ENCODE measurements at places on chromosomes 5 and 9.
A peak's percentile ranks its signal among the peaks of the same experiment; 100 is the strongest.

DNA sequence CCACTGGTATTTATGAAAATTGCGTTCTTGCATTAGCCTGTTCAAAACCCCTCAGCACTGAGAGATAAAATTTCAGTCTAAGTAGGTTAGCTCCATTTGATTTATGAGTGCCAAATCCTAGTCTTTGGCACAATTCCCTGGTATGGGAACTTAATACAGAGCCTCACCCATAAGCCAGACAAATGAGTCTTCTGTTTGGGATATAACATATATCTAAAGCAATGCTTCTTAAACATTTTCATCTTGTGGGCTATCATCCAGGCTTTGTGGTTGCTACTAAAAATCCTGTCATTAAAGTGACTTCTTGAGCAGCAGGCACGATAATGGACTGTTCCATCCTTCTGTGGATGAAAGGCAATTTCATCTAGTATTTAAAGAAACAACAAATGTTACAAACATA, 419.5 kb upstream of the ACTBL2 start:
- no peaks in the 10 kb centered on the region for H3K36me3 ChIP-seq
- H3K27me3 ChIP-seq: no peaks in the 10 kb centered on the region
- H3K4me1 ChIP-seq: no peaks in the 10 kb centered on the region
- no peak overlapping the region for H3K4me3 ChIP-seq
- no peak for DNase-seq

GRCh38 chr9:83622939-83623678, at the start of gene IDNK:
Gene IDNK (plus strand): TSS chr9:83623143. CDS start chr9:83623172, 29 bp downstream.
- peaks cover 9% of the 10 kb centered on the region for H3K4me1 ChIP-seq
- H3K4me3 ChIP-seq: peak within 1 kb of the TSS; percentile 72
- DNase-seq: peak; percentile 90
- no peaks in the 10 kb centered on the region for H3K27me3 ChIP-seq
- peaks cover 16% of the 10 kb centered on the region for H3K36me3 ChIP-seq
- peak within 1 kb of the TSS; percentile 96 for H3K27ac ChIP-seq

DNA sequence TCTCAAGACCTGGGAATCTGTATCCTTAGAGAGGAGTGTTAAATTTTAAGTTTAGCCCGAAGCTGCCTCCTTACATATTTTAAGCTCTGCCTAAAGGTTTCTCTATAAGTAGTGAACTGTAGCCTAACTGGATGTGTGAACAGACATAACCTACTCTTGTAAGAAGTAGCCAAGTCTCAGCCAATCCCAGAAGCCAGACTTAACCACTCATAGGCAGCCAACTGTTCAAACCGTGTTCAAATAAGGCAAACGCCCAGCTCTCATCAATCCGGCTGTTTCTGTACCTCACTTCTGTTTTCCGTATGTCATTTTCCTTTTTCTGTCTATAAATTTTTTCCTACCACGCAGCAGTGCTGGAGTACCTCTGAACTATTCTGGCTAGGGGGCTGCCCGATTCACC, 58.7 kb upstream of the HRH2 start:
- DNase-seq: no peak
- H3K36me3 ChIP-seq: no peaks in the 10 kb centered on the region
- no peak overlapping the region for H3K4me3 ChIP-seq

DNA sequence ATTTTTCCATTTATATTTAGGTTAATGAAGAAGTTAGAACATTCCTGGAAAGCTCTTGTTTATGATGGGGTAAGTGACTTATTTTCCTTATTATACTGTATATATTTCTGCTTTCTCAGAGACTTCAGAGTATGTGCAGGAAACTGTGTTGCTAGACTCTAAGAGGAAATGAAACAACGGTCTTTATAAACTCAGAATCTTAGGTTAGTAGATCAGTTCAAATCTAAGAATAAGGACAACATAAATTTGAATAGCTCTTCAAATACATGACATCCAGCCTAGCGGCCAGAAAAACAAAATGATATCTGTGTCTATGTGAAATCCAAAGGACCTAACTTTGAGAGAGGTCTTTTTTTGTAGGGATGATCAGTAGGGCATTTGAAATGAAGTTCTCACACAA, 94.3 kb downstream of the PRKACG start:
- DNase-seq: no peak
- H3K4me1 ChIP-seq: no peaks in the 10 kb centered on the region
- H3K36me3 ChIP-seq: no peaks in the 10 kb centered on the region
- H3K27ac ChIP-seq: no peak overlapping the region
- no peaks in the 10 kb centered on the region for H3K27me3 ChIP-seq

- H3K27me3 ChIP-seq: peaks cover 6% of the 10 kb centered on the region
- peaks cover 10% of the 10 kb centered on the region for H3K4me1 ChIP-seq
- H3K4me3 ChIP-seq: no peak overlapping the region
Observed at GRCh38 chr9:134556531-134557068, 85.0 kb upstream of the COL5A1 start.

- no peaks in the 10 kb centered on the region for H3K36me3 ChIP-seq
- peak overlapping the region; percentile 39 for H3K27ac ChIP-seq
- no peak for DNase-seq
- peaks cover 19% of the 10 kb centered on the region for H3K4me1 ChIP-seq
- no peak overlapping the region for H3K4me3 ChIP-seq
Observed at GRCh38 chr5:52840277-52841050, 52.7 kb downstream of the ITGA1 start.

GRCh38 chr5:172770675-172771438, at the start of gene DUSP1:
Gene DUSP1 (minus strand): TSS chr5:172771195. CDS start chr5:172770952, 243 bp downstream.
- H3K4me1 ChIP-seq: peaks cover 42% of the 10 kb centered on the region
- no peaks in the 10 kb centered on the region for H3K27me3 ChIP-seq
- peaks cover 35% of the 10 kb centered on the region for H3K36me3 ChIP-seq

DNA sequence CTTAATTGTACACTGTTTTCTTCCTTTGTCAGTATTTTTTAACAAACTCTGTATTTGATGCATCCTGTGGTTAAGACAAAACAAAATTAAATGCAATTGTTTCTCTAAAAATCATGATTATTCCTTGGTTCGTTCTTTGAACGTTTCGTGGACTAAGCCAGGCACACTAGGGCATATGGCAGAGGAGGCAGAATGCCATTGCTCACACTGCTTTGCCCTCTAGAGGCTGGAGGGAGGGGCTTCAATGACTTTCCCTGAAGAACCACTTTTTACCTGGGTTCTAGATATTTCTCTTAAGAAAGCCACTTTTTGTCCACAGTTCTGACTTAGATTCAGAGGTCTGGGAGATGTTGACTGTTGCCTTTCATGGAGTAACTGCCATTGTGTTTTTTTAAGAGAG, 236.2 kb upstream of the ADAMTSL1 start:
- H3K27me3 ChIP-seq: no peaks in the 10 kb centered on the region
- no peak overlapping the region for H3K27ac ChIP-seq
- H3K4me1 ChIP-seq: no peaks in the 10 kb centered on the region
- no peak overlapping the region for H3K4me3 ChIP-seq

DNA sequence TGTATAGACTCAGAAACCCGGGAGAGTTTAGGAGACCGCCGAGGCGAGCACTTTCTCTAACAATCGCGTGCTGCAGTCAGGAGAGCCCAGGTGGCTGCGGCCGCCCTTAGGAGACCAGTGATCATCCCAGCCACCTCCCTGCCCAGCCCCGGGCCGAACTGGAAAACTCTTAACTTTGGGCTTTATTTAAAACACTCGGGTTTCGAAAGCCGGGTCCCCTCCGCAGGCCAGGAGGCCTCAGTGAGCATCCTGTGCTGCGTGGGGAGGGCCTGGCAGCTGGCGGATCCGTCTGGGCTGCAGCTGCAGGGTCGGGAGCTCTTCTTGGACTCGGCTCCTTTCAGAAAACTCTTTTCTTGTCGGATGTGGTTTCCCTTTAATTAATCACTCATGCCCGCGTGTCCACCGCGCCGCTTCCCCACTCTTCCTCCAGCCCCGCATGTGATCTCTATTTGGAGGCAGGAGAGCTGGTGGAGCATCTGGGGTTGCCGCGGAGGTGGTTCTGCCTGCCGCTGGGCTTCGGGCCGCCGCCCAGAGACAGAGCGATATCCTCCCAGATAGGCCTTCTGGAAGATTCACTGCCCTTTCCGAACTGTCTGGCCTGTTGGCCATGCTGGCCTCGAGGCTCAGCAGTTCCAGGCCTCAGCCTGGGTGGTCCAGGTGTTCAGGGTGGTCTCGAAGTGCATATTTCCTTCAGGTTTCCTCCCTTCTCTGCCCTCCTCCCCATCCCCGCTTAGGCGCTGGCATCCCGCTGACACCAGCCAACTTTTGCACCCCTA, 59.5 kb downstream of the TMEM174 start:
- no peak for DNase-seq
- peaks cover 9% of the 10 kb centered on the region for H3K4me1 ChIP-seq
- H3K36me3 ChIP-seq: no peaks in the 10 kb centered on the region
- peaks cover 94% of the 10 kb centered on the region for H3K27me3 ChIP-seq
- H3K27ac ChIP-seq: no peak overlapping the region

DNA sequence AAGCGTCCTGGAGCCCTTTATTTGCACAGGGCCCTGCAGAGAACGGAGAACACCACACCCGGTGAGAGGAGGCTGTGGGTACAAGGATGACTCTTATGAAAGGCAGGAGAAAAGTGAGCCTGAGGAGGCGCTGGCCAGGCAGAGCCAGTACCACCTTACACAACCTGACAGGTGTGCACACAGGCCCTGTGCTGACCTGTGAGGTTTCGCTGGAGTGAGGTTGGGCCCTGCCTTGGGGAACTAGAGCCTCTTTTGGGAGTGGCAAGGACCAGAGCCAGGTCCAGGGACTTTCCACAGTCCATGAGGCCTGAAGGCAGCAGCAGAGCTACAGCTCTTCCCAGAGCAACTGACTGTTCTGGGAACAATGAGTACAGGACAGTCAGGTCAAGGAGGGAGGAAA, 3.1 kb downstream of the SRD5A1 start:
- DNase-seq: peak; percentile 68
- H3K4me1 ChIP-seq: peaks cover 21% of the 10 kb centered on the region
- H3K4me3 ChIP-seq: no peak overlapping the region
- H3K27me3 ChIP-seq: no peaks in the 10 kb centered on the region
- peaks cover 4% of the 10 kb centered on the region for H3K36me3 ChIP-seq

- no peak overlapping the region for H3K27ac ChIP-seq
- no peaks in the 10 kb centered on the region for H3K4me1 ChIP-seq
- no peaks in the 10 kb centered on the region for H3K36me3 ChIP-seq
- no peak overlapping the region for H3K4me3 ChIP-seq
- DNase-seq: no peak
Observed at GRCh38 chr9:82599336-82599949, 463.5 kb downstream of the RASEF start.

- no peak overlapping the region for H3K4me3 ChIP-seq
Observed at GRCh38 chr9:88391236-88391635, 3.0 kb downstream of the SPIN1 start.
